ENCODE measurements at places on chromosomes 2 and 18. TPM values are rescaled to one million over a fixed set of nuclear protein-coding genes. Genes with fewer than 3 reads are reported as not detected.

DNA sequence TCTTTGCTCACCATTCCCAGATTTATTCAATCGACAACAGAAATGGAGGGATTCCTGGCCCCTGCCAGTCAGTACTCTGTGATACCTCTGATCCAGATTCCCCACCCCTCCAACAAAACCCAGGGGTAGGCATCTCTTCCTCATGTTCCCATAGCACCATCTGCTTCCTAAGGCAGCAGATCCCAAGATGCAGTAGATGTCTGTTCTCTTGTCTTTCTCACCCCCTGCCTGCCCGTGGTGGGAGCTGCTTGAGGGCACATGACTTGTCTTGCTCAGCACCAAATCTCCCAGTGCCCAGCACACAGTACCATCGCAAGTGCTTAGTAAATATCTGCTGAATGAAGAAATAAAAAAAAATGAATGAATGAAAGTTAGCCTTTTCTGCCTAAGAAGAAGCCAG lies 98.2 kb downstream of the ZBTB7C start:
- H3K4me3 ChIP-seq: no peak overlapping the region
- H3K27me3 ChIP-seq: no peaks in the 10 kb centered on the region
- H3K4me1 ChIP-seq: no peaks in the 10 kb centered on the region
- H3K36me3 ChIP-seq: no peaks in the 10 kb centered on the region

GRCh38 chr2:221753401-221753800 lies 181.3 kb upstream of the EPHA4 start:
- DNase-seq: no peak
- no peaks in the 10 kb centered on the region for H3K36me3 ChIP-seq
- no peak overlapping the region for H3K4me3 ChIP-seq
- H3K27me3 ChIP-seq: no peaks in the 10 kb centered on the region
- no peak overlapping the region for H3K27ac ChIP-seq

GRCh38 chr2:69387770-69388481 lies 899 bp upstream of the GFPT1 start:
- H3K4me3 ChIP-seq: peak overlapping the region; percentile 36
- no peaks in the 10 kb centered on the region for H3K36me3 ChIP-seq
- no peak for DNase-seq

CPS1 gene
- total RNA-seq: 4.6 TPM

DUSP19 gene
- total RNA-seq: 1.3 TPM

CIB4 gene
- total RNA-seq: not detected

GRCh38 chr18:23270986-23271680 lies 135.8 kb downstream of the CABLES1 start:
- H3K4me1 ChIP-seq: no peaks in the 10 kb centered on the region
- H3K27ac ChIP-seq: no peak overlapping the region
- no peaks in the 10 kb centered on the region for H3K27me3 ChIP-seq
- no peak overlapping the region for H3K4me3 ChIP-seq

DNA sequence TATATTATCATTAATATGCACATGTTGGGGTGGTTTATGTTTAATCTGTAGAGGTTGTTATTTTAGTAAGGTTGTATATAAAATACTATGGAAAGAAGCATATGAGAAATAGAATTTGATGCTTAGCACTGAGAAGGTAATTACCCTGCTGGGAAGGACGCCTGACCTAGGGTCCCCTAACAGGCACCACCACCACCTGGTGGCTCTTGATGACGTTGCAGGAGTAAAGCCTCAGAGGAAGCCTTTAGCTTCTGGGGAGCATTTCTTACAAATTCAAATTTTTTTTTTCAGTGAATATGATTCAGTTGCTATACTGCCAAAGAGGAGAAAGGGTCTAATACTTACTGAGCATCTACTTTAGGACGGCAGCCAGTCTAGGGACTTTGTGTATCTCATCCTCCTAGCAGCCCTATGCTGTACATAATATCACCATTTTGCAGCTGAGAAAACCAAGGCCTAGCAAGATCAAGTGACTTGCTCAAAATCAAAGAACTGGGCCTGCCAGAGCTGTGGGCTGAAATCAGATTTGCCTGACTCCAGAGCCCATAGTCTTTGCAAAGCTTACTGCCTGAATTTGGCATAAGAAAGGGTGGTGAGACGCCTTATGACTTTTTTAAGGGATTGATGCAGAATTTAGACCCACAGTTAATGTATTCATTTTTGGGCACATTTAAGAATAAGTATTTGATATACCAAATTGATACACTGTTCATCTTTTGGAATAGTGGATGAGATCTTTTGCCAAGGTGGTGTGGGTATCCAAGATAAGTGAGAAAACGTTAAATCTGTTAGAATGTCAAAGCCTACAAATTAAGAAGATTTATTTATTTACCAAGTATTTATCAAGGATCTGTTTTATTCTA lies 78.8 kb upstream of the GAREM1 start:
- peak; percentile 27 for DNase-seq
- no peak overlapping the region for H3K4me3 ChIP-seq

GRB14 gene
- 4.4 TPM for total RNA-seq

DNA sequence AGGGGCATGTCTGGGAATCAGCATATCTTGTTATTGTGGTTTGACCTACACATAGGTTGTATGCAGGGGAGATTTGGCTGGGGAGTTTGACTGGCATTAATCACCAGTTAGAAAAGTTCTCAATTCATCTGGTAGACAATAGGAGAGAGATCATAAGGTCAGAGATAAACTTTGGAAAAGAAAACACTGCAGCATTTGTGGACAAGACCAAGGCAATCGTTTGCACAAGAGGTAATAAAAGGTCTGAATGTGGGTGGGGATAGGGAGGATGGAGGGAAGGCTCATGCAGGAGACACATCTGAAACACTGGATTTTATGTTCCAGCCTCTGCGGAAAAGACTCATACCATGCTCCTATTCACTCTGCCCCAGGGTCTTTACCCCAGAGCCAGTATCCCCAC lies 136.9 kb downstream of the MAIP1 start:
- DNase-seq: no peak

- no peak overlapping the region for H3K27ac ChIP-seq
- H3K4me1 ChIP-seq: no peaks in the 10 kb centered on the region
- H3K27me3 ChIP-seq: no peaks in the 10 kb centered on the region
- no peak overlapping the region for H3K4me3 ChIP-seq
- H3K36me3 ChIP-seq: no peaks in the 10 kb centered on the region
Measured at GRCh38 chr2:181083140-181083539, 102.7 kb downstream of the UBE2E3 start.

- H3K36me3 ChIP-seq: no peaks in the 10 kb centered on the region
- no peak overlapping the region for H3K27ac ChIP-seq
- H3K4me1 ChIP-seq: no peaks in the 10 kb centered on the region
- no peaks in the 10 kb centered on the region for H3K27me3 ChIP-seq
- no peak for DNase-seq
- H3K4me3 ChIP-seq: no peak overlapping the region
Measured at GRCh38 chr2:188919824-188920223, 54.3 kb upstream of the COL3A1 start.

QPCT gene
- total RNA-seq: 6.3 TPM

HADHA gene
- total RNA-seq: 94.7 TPM

YPEL5 gene
- total RNA-seq: 79.1 TPM

LIMS3 gene
- not detected for total RNA-seq

GRCh38 chr2:71806432-71806831 lies 341.2 kb downstream of the CYP26B1 start:
- DNase-seq: no peak
- H3K36me3 ChIP-seq: no peaks in the 10 kb centered on the region
- no peaks in the 10 kb centered on the region for H3K4me1 ChIP-seq

DNA sequence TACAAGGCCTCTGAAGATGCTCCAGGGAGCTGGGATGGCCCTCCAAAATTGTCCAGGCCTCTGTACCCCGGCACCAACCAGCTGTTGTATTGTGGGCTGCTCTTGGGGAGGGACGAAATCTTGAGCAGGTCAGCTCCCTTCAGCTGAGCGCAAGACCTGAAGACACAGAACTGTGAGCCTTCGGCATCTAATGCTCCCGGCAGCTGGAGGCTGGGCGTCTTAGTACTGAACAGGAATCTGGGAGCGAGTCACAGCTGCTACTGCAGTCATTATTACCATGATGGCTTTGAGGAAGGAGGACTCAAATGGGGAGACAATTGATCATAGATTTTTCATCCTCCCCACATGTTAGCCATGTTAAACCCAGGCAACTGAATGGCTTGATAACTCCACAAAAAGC lies 83.0 kb upstream of the LTBP1 start:
- no peaks in the 10 kb centered on the region for H3K4me1 ChIP-seq
- H3K27ac ChIP-seq: no peak overlapping the region
- no peak for DNase-seq

GRCh38 chr2:61463769-61464475 lies 7.0 kb downstream of the USP34 start:
- H3K36me3 ChIP-seq: no peaks in the 10 kb centered on the region
- no peak overlapping the region for H3K4me3 ChIP-seq
- no peaks in the 10 kb centered on the region for H3K27me3 ChIP-seq

DNA sequence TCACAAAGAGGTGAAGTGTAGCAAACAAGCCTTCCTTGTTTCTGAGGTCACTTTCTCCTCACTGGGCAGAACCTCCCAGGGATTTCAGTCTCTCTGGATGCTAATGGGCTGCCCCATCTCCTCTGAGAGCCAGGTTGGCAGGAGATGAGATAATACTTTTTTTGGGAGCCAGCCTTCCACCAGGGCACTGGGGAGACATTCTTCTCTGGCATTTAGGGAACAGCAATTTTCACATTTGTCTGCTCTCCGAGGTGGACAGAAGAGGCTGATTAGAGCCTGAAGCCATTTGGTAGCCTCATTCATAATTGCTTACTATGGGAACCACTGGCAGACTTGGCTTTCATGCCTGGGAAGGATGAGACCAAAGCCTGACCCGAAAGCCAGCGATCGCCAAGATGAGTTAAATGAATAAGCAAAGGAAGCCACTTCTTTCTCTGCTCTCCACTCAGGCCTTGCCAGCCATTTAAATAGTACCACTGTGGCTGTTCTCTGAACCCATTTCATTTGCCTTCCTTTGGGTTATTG lies 70.1 kb downstream of the NRP2 start:
- H3K27ac ChIP-seq: peak overlapping the region; percentile 89
- H3K4me1 ChIP-seq: peaks cover under 1% of the 10 kb centered on the region
- no peaks in the 10 kb centered on the region for H3K36me3 ChIP-seq
- no peaks in the 10 kb centered on the region for H3K27me3 ChIP-seq
- no peak for DNase-seq

DNA sequence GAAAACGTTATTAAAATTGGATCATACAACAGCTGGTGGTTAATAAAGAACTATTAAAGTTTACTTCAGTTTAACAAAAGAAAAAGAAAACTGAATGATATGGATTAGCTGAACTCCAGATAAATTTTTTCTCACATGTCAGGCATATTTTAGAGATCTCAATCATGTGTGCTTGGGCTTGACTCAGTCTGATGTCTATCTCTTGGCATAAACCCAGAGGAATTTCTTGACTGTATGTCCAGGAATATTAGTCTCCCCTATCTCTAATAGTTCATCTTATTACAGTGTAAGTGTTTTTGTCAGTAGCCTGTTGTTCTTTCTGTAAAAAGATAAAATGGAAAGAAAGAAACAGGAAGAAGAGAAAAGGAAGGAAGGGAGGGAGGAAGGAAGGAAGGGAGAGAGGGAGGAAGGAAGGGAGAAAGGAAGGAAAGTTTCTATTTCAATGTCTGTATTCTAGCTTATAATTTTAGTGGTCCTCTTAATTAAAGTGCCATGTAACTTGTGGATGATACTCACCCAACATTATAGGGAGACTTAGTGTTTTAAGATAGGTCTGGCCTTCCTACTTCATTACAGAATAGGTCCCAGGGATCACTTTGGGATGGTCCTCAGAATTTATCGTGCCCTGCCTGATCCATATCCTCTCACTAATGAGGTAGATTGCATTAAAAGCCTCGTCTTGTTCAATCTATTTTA lies 99.7 kb upstream of the UGP2 start:
- H3K27ac ChIP-seq: no peak overlapping the region
- no peaks in the 10 kb centered on the region for H3K36me3 ChIP-seq
- peaks cover 1% of the 10 kb centered on the region for H3K4me1 ChIP-seq
- no peak for DNase-seq

DNA sequence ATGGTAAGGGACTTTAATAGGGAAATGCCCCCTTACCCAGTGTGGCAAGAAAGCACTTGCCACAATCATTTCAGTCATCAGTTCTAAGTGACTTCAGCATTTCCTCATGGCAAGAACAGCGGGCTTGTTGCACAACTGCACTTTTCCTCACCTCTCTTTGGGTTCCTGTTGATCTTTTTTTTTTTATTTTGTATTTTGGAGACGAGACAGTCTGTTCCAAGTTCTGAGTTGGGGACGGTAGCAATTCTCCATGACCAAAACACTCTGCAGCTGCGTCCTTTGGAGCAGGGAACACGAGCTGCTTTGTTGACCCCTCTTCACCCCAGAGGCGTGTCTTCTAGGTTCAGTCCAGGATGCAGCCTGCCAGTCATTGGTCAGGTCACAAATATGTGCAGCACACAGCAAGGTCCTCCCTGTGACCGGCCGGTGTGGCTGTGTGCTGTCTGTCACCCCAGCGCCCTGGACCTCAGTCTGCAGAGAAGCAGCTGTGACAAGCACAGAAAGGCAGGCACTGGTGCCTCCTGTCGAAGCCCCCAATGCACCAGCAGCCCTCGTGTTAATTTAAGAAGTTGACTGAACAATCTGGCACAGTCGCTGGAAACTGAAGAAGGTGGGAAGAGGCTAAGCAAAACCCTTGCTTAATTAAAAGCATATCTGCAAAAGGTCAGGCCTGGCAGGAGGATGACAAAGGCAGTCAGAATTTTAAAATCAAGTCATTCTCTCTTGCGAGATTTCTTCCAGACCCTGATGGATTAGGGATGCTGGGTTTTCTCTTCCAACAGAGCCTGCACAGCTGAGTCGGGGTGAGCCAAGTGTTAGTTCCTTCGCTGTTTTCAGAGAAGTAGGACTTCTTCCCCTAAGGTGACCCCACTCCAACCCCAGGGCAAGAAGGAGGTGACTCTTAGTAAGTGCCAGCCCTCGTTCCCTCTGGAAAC lies 96.7 kb upstream of the COPS8 start:
- H3K4me3 ChIP-seq: no peak overlapping the region
- no peaks in the 10 kb centered on the region for H3K4me1 ChIP-seq
- peak; percentile 68 for DNase-seq
- H3K36me3 ChIP-seq: no peaks in the 10 kb centered on the region
- no peaks in the 10 kb centered on the region for H3K27me3 ChIP-seq

GRCh38 chr2:237734905-237735623 lies 63.5 kb upstream of the RBM44 start:
- no peaks in the 10 kb centered on the region for H3K36me3 ChIP-seq
- no peak overlapping the region for H3K4me3 ChIP-seq
- peaks cover 13% of the 10 kb centered on the region for H3K4me1 ChIP-seq
- DNase-seq: no peak
- peak overlapping the region; percentile 80 for H3K27ac ChIP-seq

DNAJC10 gene
- 154 TPM for total RNA-seq

DNA sequence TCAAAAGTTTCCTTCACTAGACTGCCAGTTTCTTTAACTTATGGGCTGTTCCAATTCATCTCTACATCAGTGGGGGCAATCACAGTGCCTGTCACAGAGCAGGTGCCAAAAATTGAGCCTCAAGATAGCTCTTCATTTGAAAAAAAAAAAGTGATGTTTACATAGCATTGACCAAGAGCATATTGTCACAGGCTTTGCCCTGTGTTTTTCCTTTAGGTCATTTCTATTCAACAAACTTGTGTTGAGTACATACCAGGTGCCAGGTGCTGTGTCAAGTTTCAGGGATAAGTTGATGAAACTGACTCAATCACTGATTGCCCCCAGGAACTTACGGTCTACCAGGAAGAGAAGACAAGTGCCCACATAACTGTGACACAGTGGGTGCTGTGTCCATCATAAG lies 22.2 kb upstream of the NT5C1B start:
- no peaks in the 10 kb centered on the region for H3K27me3 ChIP-seq
- no peak overlapping the region for H3K27ac ChIP-seq
- H3K36me3 ChIP-seq: no peaks in the 10 kb centered on the region
- DNase-seq: no peak
- H3K4me1 ChIP-seq: no peaks in the 10 kb centered on the region

Measured in uterus (tissue), 4 donors.